ENCODE measurements at places on chromosomes 7 and 10.

DNA sequence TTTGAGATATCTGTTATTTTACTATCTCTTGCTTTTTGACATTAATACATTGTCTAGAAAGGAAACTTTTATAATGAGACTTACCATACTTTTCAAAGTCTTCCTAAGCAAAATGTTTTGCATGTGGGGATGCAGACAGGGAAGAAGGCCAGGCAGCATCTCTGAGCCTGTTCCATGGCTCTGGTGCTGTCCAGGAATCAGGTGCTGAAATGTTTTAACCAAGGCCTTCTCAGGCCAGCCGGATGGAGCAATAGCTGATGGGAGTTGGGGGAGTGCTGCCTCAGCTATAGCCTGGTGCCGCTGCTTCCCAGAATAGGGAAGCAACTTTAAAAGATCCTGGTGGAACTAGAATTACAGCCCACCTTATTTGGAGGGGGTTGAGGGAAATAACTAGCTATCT, 38.5 kb downstream of the CRTAC1 start:
- no peak for DNase-seq

DNA sequence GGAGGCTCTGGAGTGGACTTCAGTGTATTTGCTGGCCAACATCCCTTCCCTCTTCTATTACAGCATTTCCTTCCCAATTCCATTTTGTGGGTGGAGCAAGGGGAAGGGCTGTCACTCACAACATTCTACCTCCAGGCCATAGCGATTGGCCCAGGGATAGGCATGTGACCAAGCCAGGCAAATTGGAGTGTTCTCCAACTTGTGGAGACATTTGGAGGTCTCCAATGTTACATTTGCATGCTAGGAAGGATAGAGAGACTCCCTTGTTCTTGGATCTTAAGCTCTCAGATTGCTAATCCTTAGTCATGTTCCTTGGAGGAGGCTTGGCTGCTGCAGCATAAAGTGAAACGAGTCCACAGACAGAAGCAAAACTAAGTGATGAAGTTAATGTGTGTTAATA, 95.6 kb upstream of the KIF5B start:
- DNase-seq, result no peak

DNA sequence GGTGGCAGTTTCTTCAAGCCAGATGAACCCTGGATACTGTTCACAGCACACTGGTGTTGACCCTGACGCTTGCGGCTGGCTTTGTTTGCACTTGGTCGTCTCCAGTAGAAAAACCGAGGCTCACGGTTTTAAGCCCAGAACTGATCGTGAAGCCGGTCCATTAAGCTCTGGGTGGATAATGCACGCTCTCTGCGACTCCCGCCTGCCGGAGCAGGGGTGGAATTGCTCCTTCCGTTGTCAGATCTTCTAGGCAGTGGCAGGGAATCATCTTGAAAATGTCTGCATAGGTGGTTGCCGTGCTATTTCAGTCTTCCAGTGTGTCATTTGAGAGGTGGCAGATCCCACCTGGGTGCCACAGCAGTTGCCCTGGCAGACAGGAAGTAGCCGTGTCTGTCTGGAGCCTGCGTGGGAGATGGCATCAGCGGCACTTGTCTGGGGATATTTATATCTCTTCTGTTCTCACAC, 35.9 kb upstream of the AP5Z1 start:
- DNase-seq, result peak; percentile 25

DNA sequence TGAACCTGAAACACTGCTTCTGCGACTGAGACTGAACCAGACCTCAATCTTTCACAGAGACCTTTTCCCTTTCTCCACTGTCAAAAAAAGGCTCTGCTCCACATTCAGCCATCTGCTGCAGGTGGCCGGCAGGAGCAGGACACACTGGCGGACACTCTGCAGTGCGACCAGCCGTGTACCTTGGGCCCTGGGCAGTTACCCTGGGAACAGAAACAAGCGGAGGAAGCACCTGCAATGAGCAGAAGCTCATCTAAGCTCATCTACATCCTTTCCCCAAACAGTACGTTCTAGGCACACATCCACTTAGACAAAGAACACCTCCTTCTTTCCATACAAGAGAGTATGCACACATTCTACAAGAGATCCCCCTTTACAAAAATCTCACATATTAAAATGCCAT, 22.8 kb downstream of the VOPP1 start:
- DNase-seq, result no peak

- no peak for DNase-seq
These were observed 30.1 kb upstream of the NEUROD6 start for GRCh38 chr7:31370609-31371008.

DNA sequence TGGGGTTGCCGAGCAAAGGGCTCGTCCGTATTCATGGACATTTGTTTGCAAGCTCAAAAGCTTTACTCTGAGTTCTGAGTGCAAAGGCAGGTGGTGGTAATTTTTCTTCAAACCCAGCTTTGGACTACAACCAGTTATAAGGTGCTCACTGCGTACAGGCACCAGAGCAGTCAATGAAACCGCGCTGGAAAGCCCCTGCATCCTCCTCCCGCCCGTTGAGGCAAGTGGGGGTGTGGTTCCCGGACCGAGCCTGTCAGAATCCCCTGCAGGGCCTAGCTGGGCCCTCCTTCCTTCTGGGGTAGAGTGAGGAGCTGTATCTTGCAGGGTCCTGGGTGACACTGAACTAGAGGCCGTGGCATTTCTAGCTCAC, 22.3 kb downstream of the AMZ1 start:
- DNase-seq, result peak; percentile 31

DNA sequence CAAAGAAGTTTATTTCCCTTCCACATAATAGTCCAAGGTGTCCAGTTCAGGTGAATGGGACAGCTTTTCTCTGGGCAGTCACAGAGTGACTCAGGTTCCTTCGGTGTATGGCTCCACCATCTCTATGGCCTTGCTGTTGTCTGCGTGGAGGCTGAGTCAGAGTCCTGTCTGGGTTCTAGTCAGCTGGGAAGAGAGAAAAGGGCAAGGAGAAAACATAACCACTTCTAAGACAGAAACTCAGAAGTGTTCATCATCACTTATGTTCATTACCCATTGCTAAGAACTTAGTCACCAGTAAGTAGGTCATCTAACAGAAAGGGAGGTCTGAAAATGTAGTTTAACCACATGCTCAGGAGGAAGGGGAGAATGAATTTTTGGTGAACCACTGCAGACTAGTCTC, 32.4 kb upstream of the CCDC7 start:
- DNase-seq, result no peak

DNA sequence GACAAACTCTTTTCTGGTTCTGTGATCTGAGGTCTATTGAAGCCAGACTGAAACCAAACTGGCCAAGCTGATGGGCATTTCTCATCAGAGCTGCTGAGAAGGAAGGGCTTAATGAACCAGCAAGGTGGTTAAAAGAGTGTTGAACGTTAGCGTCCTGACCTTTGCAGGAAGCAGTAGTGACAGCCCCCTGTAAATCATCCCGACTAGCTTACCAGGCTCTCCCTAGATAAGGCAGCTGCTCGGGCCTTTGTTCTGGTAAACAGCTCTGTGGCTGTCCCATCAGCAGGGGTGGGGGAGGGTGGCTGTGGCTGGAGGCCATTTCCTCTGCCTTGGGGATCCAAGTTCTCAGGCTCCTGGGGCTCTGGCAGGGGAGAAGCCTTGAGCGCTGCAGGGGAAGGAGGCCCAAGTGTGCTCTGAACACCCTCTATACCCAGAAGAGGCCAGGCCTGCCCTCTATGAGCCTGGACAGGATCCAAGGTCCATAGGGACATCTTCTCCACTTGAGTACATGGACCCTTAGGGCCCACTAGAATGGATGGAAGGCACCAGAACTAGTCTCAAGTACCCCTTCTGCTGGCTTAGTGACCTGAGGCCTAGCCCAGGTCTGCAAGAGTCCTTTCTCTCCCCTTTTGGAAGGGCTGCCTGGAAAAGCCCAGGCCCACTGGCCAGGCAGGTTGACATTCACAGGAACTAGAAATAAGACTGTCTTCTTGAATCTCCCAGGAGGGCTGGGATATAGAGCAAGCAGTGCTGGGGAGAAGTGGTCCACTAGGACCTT, 134.6 kb downstream of the ARHGAP22 start:
- DNase-seq, result no peak

- no peak for DNase-seq
These were observed 91.4 kb upstream of the NPVF start for GRCh38 chr7:25319707-25320106.

- no peak for DNase-seq
These were observed 57.7 kb downstream of the ASB13 start for GRCh38 chr10:5608608-5609220.

- DNase-seq, result peak; percentile 17
These were observed 554 bp downstream of the CSGALNACT2 start for GRCh38 chr10:43138757-43139241.

- DNase-seq, result no peak
These were observed 6.8 kb upstream of the TBL2 start for GRCh38 chr7:73585196-73585595.

DNA sequence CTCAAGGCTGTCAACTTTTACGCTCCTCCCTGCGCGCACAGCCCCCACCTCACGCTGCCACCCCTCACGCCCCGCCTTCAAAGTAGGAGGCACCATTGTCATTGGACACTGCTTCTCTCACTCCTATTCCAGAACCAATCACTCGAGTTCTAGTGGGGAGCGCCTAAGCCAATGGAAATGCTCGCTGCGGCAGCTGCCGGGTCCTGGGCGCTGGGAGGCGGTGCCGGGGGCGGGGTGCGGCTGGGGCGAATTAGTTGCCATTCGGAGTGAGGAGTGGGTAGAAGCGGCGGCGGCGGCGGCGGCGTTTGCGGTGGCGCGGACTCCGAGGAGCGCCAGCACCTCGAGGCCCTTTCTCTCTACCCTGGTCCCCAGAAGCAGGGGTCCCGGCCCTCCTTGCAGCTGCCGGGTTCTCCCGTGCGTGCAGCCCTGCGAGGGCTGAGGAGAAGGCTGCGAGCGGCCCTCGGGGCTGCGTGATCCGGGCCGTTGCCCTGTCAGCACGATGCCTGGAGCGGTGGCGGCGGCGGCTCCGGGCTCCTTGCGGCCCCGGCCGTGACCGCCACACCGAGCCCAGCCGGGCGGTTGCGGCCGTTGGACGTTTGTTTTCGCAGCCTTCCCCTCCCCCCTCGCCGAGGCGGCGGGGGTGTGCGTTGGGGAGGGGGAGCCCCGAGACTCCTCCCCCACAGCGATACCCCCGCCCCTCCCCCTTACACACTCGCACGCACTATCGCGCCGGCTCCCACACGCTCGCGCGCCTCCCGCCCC, at the start of gene GLCCI1:
Gene GLCCI1 (plus strand): TSS at position 253 of the 762 bp plus-strand sequence. CDS start 555 bp downstream, outside the sequence.
- peak; percentile 90 for DNase-seq

DNA sequence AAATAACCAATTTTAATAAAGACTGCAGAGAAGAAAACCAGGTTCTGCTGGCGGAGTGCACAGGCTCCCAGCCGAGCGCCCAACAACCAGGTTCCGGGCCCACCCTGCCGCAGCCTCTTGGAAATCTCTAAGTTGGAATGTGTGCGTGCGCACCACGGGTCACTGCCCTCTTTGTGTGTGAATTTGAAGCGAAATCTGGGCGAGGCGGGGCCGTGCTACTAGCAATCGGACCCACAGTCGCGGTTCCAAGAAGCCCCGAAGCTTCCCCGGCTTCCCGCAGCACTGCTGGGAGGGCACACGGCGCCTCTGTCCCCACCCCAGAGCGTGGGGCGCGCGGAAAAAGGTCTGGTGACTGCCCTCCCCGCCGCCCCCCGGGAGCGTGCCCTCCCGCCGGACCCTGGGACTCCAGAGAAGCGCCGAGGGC, 666 bp upstream of the MAP3K8 start:
- DNase-seq, result peak; percentile 27

DNA sequence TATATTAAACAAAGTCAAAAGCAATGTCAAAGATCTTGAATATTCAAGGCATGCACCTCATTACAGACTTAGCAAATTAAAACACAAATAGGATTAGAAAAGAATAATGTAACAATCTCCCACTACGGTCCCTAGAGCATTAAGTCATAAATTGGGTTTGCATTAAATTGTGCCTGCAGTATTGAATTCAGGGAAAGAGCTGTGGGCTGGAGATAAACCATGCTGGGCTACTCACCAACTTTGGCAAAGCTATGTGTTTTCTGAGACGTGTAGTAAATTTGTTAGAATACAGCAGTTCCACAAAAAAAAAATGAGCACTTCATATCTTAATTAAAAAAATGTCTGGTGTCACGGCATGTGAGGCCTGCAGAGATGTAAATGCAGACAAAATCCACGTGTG, 241.6 kb downstream of the SNX10 start:
- no peak for DNase-seq

- DNase-seq, result no peak
These were observed 58.9 kb downstream of the SH2D4B start for GRCh38 chr10:80596391-80597257.

DNA sequence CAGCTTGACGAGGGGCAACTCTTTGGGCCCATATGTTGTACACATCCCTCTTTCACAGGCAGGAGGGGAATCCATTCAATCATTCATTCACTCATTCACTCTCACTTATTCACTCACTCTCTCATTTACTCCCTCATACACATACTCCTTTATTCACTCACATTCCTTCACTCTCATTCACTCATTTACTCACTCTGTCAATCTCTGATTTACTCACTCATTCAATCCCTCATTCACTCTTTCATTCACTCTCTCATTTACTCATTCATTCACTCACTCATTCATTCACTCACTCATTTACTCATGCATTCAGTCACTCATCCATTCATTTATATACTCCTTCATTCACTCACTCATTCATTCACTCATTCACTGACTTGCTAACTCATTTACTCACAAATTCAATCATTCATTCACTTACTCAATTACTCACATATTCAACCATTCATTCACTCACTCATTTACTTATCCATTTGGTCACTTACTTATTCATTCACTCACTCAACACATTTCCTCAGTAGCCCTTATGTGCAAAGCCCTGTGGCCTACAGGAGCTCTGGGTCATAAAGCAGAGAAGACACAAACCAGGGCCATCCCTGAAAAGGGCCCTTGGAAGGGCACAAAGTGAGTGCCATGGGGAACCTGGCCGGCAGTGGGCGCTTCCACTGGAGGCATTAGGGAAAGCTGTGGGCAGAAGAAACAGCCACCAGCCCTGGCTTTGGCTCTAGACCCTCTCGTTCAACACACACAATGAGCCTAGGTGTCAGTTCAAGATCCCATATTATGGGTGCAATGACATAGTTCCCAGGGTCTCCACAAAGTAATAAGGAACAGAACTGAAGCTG, 26.0 kb downstream of the HIP1 start:
- DNase-seq, result no peak

DNA sequence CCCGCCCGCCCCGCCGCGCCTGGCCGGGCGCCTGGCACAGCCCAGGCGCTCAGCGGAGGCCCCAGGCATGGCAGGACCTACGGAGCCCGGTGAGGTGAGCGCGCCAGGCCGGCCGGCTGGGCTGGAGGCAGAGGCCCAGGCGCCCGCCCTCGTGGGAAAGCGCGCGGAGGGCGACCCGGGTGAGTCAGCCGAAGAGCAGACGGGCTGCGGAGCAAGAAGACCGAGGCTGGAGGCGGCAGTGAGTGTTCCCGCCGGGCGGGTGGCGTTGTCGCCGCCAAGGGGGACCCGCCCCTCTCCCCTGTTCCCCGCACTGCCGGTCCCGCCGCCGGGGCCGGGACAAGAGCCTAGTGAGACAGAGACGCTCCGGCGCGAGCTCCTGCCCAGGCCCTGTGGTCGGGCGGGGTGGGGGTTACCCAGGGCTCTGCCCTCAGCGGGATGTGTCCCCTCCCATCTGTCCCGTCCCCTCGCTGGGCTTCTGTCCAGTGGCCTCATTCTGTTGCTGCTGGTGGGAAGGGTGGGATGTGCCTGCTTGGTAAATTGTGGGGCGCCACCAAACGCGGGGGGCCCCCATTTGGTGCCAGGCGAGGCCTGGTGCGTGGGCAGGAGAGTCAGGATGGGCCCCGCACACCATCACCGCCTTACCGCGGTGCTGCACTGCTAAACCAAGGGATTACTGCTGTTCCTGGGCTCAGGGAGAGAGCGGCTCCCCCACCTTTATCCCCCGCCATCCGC, 17.0 kb upstream of the NODAL start:
- peak; percentile 51 for DNase-seq
